Daoy (cell line): ENCODE measurements at places on chromosomes 4 and X. TPM values are rescaled to one million over a fixed set of nuclear protein-coding genes. Genes with fewer than 3 reads are reported as not detected.

The FAM47E gene
- total RNA-seq: 0.11 and 2.8 TPM in 2 replicates

The CT45A10 gene
- total RNA-seq: 0.51 and 1.8 TPM in 2 replicates

The IGBP1 gene
- total RNA-seq: 39.5 and 47.1 TPM in 2 replicates

The ZFP92 gene
- 0.80 and 1.1 TPM in 2 replicates for total RNA-seq

The PROM1 gene
- total RNA-seq: 0.57 and 0.68 TPM in 2 replicates

The NXF2B gene
- total RNA-seq: 1.9 TPM in 1 of 2 replicates, not detected in the other

The LSM6 gene
- 60.6 and 109 TPM in 2 replicates for total RNA-seq

The NRK gene
- 4.3 and 4.6 TPM in 2 replicates for total RNA-seq

The IL21 gene
- not detected in 2 replicates for total RNA-seq

The USP51 gene
- total RNA-seq: 1.1 and 2.0 TPM in 2 replicates

The RBM46 gene
- total RNA-seq: not detected in 2 replicates

The KDR gene
- total RNA-seq: 0.48 and 1.1 TPM in 2 replicates

The ERAS gene
- not detected in 2 replicates for total RNA-seq

The PNMA6A gene
- total RNA-seq: 1.6 and 3.4 TPM in 2 replicates

The FMR1NB gene
- total RNA-seq: 59.5 and 68.2 TPM in 2 replicates

The HDX gene
- total RNA-seq: 1.9 and 2.6 TPM in 2 replicates

The FRMD7 gene
- not detected in 2 replicates for total RNA-seq

The TCEAL2 gene
- total RNA-seq: 9.1 and 16.8 TPM in 2 replicates

The GSX2 gene
- total RNA-seq: not detected in 2 replicates

The FAT4 gene
- 0.46 and 1.0 TPM in 2 replicates for total RNA-seq

The VCX3B gene
- 0.11 TPM in 1 of 2 replicates, not detected in the other for total RNA-seq

The MUC7 gene
- total RNA-seq: not detected in 2 replicates

The NWD2 gene
- total RNA-seq: not detected in 2 replicates

The SUPT20HL2 gene
- not detected in 2 replicates for total RNA-seq

The NSUN7 gene
- total RNA-seq: 0.51 and 3.0 TPM in 2 replicates

The RHOH gene
- not detected in 2 replicates for total RNA-seq

The SMARCA1 gene
- 25.1 and 26.6 TPM in 2 replicates for total RNA-seq
